ENCODE measurements at places on chromosomes 1 and 21.

DNA sequence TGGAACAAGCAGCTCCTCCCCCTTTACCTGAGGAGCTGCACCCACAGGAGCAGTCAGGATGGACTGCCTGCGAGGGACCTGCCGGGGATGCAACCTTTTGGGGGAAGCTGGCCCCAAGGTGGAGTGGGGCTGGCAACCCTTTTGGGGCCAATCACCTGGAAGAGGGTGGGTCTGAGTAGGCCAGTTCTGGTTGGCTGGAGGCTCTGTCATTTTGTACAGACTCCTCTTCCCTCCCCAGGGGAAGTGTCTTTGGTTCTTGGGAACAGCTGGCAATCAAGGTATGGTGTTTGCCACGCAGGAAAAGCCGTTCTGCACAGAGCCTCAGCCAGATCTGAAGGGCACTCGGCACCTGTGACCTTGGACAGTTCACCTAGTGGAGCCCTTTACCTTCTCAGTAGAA lies 280 bp upstream of the A3GALT2 start:
- DNase-seq = no peak

DNA sequence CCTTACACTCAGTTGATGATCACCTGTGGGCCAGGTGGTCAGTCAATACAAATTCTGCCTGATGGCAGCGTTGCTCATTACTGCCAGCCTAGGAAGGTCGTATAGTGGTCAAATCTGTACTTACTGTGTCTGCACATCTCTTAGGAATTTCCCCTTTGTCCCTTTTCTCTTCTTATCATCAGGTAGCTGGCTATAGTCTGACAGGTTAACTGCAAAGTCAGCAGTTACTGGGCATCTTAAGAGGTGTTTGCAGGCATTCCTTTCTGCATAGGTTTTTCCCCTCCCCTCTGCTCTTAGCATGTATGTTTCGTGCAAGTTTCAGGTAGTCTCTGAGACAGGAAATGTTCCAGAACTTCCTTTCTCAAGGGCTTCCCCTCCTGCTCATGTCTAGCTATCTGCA lies 298.7 kb downstream of the LRRIQ3 start:
- no peak for DNase-seq

GRCh38 chr1:204263254-204263910 lies 49.6 kb upstream of the GOLT1A start:
- DNase-seq = no peak

DNA sequence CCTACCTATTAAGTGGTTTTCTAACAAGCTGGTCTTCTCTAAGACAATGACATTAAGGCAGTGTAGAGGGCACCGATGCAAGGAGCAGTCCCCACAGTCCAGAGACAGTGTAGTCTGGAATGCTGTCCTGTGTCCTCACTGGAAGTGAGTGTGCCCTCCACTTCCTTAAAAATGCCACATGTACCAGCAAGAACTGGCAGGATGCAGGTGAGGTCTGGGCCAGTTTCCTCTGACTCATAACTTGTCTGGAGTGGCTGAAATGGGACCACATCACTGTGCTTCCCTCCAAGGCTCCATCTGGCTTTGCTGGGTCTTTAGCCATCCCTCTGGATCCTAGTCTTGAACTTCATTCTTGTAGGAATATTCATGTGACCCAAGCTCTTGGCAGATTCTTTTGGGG lies 170.5 kb upstream of the KIAA0040 start:
- DNase-seq = no peak

DNA sequence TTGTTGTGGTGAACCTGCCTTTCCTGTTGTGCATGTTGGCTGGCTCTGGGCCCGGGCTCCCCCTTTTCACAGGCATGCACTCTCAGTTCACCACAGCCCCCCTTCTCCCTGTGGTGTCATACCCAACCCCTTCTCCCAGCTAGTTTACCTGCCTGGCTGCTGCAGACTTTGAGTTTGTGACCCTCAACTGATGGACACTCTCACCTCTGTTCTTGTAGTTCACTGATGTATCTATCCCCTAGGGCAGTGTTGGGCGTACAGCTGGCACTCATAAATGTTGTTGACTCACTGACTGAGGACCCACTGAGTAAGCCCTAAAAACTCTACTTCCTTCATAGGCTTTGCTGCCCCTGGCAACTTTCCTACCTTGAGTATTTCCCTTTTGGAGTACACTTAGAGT lies 54.9 kb downstream of the WDR64 start:
- no peak for DNase-seq

DNA sequence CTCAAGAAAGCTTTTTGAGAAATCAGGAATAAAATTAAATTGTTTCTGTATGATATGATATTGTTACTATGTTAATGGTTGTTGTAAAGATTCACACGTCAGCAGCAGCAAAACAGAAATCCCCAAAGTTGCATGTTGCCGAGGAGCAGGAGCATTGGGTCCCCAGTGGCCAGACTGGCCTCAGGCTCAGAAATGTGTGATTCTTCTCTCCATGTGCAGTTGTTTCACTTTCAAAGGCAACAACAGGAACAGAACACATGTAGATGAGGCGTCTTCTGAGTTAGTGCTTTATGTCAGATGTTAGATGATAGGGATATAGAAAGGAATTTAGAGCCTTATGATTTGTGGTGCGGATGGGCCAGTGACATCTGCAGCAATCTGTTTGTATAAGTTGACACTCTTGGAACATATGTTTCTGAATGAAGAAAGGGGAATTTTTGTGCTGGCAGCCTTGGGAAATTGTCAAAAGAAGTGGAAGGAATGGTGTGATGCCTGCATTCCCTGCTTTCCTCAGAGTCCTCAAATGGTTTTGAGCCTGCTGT lies 2.1 kb upstream of the TTLL7 start:
- no peak for DNase-seq

DNA sequence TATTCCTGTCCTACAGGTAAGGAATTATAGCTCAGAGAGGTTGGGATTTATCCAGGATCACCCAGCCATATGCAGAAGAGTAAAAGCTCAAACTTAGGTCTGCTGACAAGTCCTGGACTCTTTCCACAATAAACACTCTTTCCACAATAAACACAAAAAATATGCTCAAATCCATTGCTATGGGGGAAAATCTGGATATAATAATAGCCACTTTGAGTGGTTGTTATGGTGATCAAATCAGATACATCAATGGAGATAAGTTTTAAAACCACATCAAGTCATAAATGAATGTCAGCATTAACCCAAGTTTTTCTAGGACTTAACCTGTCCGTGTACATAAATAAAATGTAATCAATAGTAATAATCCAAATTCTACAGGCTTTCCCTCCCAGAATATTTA lies 22.3 kb upstream of the TTF2 start:
- no peak for DNase-seq

GRCh38 chr1:13950637-13951036 lies 250.6 kb downstream of the PRDM2 start:
- DNase-seq = no peak

- DNase-seq = no peak
These were observed 4.8 kb downstream of the MKNK1 start for GRCh38 chr1:46599059-46599970.

DNA sequence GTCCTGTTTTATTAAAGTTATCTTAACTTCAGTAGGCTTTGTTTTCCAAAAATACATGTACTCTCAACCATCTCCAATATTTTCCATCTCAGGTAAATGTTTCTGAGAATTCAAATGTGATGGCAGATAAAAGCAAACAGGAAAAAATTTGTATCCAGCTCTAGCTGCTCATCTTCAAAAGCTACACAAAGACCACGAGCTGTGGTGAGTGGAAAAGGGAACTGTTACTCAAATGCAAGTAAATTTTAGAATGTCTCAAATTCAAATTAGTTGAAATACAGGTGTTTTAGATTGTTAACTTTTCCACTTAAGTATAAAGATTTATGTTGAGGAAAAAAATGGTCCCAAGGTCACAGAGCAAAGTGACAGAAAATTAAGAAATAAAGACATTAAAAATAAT lies 216.0 kb downstream of the SLC45A1 start:
- DNase-seq = no peak

GRCh38 chr1:39398278-39399021 lies 93.0 kb upstream of the BMP8A start:
- DNase-seq = no peak

DNA sequence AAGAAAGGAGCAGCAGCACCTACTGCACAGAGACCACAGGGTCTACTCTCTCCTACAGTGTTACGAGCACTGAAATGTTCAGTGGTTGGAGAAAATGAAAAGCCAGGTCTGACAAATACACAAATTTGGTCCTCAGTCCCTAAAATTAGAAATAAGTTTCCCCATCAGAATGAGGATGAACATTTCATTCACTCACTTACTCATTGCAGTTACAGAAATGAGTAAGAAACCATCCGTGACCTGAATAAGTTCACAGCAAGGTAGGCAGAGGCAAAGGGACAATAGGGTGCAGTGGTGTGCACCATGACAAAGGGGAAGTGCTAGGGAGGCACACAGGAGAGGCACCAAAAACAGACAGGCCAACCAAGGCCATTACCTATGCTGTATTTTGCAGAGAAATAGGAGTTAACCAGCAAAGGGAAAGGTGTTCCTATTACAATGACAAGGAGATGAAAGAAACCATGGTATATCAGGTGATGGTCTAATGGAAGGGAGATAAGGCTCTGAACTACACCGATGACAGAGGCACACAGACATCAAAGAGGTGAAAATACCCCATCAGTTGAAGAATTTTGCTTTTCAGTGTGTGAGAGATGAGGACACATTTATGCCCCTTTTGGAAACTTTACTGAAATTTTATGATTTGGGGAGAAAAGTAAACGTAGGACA lies 29.4 kb downstream of the VAV3 start:
- no peak for DNase-seq

GRCh38 chr1:234702342-234703000 lies 92.5 kb upstream of the IRF2BP2 start:
- DNase-seq = no peak

GRCh38 chr1:22296701-22297591 lies 154.0 kb upstream of the WNT4 start:
- DNase-seq = no peak

GRCh38 chr21:36825658-36826057 lies 126.7 kb downstream of the SIM2 start:
- no peak for DNase-seq

DNA sequence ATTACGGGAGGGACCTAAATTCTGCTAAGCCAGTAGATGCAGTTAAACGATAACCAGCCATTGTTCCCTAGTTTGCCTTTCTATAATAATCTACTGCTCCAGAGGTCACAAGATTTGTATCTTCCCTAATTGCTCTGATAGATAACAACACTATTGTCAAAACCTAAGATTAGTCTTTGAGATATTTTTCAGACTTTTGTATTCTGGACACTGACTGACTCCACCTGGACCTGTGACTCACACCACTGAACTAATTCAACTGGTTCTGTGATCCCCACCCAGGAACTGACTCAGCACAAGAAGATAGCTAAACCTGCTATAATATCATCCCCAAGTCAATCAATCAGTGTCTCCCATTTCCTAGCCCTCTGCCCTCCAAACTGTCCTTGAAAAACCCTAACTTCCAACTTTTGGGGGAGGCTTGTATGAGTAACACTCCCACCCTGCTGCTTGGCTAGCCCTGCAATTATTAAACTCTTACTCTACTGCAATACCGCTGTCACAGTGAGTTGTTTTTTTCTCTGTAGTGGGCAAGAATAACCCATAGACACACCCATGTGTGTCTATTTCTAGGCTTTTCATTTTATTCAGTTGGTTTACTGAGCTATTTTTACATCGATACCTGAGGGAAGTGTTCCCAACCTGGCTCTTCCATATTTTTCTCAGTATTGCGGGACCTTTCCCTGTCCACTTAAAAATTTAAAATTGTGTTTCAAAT lies 11.2 kb downstream of the KIFAP3 start:
- no peak for DNase-seq

- no peak for DNase-seq
These were observed 1251.1 kb downstream of the AMY1C start for GRCh38 chr1:105000793-105001192.

DNA sequence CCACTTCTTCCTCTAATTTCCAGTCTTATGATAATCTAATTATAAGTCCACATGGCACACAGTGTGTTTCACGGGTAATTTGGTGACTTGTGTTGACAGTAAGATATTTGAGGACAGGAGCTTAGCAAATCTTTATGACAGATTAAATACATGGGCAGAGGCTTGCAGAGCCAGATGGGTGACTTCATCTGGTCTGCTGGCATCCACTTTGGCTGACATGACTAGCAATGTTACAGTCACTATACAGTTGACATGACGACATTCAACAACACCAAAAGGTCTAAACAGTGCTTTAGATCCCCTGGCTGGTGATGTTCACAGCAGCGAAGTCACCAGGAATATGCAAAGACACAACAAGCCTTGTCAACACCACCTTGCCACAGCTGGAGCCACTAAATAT lies 147.2 kb downstream of the ETS2 start:
- no peak for DNase-seq

- DNase-seq = no peak
These were observed 216.6 kb downstream of the HHIPL2 start for GRCh38 chr1:222331340-222331739.

DNA sequence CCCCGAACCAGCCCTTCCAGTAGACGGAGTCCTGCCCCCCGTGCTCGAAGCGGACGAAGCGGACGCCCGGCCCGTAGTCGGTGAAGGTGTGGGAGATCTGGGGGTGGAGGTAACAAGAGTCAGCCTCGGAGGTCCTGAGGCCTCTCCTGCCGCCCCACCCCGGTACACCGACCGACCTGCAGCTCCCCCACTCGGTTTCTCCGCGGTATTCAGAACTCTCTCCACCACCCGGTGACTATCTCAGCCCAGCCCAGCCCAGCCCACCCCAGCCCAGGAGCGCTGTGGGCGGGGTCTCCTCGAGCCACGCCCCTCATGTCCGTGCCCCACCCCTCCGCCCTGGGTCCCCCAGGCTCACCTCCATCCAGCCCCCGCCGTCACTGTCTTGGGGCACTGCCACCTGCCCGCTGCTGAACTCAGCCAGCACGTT lies 5.5 kb downstream of the FBXO2 start:
- no peak for DNase-seq

DNA sequence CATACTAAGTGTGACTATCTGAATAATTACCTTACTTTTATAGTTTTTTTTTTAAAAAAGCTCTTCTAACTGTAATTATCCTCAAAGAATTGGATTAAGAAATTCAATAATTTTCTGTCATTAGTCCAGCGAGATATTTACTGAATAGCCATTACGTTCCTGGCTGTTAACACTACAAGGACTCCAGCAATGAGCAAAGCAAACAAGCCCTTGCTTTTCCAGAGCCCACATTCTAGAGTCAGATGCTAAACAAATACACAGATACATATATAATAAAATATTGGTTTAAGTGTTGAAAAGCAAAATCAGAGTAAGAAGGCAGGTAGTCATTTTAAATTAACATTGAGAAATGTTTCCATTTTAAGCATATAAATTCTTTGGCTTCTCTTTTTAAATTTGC lies 118.4 kb downstream of the ATF6 start:
- no peak for DNase-seq

GRCh38 chr1:98001764-98002163 lies 80.9 kb upstream of the DPYD start:
- no peak for DNase-seq

- DNase-seq = peak; percentile 27
These were observed 67.3 kb upstream of the CNTN2 start for GRCh38 chr1:204975568-204976235.

- peak; percentile 60 for DNase-seq
These were observed at the start of gene CDC14A for GRCh38 chr1:100352267-100353070. TSS of gene CDC14A (plus strand) at chr1:100352506. CDS start at chr1:100352955, 449 bp downstream.

All from stimulated activated CD8-positive, alpha-beta memory T cell treated with anti-CD3 and anti-CD28 coated beads, Interleukin-4, amount 100 ng/mL, for 4 hours (primary cell).